Large intestine (tissue), 12 donors: ENCODE measurements at places on chromosomes 1 and 21. TPM values are rescaled to one million over a fixed set of nuclear protein-coding genes. Genes with fewer than 3 reads are reported as not detected.

- H3K4me3 ChIP-seq: no peak overlapping the region
- H3K4me1 ChIP-seq: no peaks in the 10 kb centered on the region
- DNase-seq: no peak
- H3K36me3 ChIP-seq: no peaks in the 10 kb centered on the region
- H3K27me3 ChIP-seq: no peaks in the 10 kb centered on the region
Measured at GRCh38 chr21:44259082-44259705, 2.5 kb downstream of the DNMT3L start.

FOXJ3 gene
- polyA plus RNA-seq: 39.0 TPM

GRCh38 chr1:204475656-204476432 lies 18.8 kb downstream of the PIK3C2B start:
- peaks cover 12% of the 10 kb centered on the region for H3K36me3 ChIP-seq
- H3K27ac ChIP-seq: no peak overlapping the region

- peak; percentile 98 for DNase-seq
- H3K4me1 ChIP-seq: peaks cover 40% of the 10 kb centered on the region
- H3K27me3 ChIP-seq: no peaks in the 10 kb centered on the region
- H3K36me3 ChIP-seq: no peaks in the 10 kb centered on the region
- no peak overlapping the region for H3K4me3 ChIP-seq
- H3K27ac ChIP-seq: peak overlapping the region; percentile 91
Measured at GRCh38 chr1:43522776-43523480, 7.8 kb upstream of the PTPRF start.

CYP4B1 gene
- polyA plus RNA-seq: 2.3 TPM

GRCh38 chr1:243849421-243850201 lies 432 bp downstream of the AKT3 start:
- H3K27ac ChIP-seq: no peak overlapping the region
- H3K4me1 ChIP-seq: no peaks in the 10 kb centered on the region

DNA sequence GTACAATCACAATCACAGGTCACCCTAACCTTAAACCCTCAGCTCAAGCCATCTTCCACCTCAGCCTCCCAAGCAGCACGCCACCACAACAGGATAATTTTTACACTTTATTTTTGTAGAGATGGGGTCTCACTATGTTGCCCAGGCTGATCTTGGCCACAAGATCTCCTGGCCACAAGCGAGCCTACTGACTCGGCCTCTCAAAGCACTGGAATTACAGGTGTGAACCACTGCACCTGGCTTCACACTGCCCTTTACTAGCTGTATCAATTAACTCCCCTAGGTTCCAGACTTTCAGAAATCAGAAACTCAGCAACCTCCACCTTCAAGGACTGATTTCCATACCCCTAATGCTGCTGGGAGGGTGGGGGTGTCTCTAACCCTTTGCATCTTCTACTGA lies 37.0 kb downstream of the NUP133 start:
- no peak for DNase-seq
- H3K4me1 ChIP-seq: no peaks in the 10 kb centered on the region

GRCh38 chr21:42618707-42619102 lies 34.7 kb upstream of the PDE9A start:
- H3K4me3 ChIP-seq: no peak overlapping the region
- peaks cover 9% of the 10 kb centered on the region for H3K4me1 ChIP-seq
- no peak overlapping the region for H3K27ac ChIP-seq

GRCh38 chr1:51560034-51560433 lies 41.0 kb upstream of the EPS15 start:
- no peak overlapping the region for H3K4me3 ChIP-seq
- DNase-seq: no peak
- H3K36me3 ChIP-seq: no peaks in the 10 kb centered on the region
- peaks cover 13% of the 10 kb centered on the region for H3K4me1 ChIP-seq
- H3K27ac ChIP-seq: no peak overlapping the region

DNA sequence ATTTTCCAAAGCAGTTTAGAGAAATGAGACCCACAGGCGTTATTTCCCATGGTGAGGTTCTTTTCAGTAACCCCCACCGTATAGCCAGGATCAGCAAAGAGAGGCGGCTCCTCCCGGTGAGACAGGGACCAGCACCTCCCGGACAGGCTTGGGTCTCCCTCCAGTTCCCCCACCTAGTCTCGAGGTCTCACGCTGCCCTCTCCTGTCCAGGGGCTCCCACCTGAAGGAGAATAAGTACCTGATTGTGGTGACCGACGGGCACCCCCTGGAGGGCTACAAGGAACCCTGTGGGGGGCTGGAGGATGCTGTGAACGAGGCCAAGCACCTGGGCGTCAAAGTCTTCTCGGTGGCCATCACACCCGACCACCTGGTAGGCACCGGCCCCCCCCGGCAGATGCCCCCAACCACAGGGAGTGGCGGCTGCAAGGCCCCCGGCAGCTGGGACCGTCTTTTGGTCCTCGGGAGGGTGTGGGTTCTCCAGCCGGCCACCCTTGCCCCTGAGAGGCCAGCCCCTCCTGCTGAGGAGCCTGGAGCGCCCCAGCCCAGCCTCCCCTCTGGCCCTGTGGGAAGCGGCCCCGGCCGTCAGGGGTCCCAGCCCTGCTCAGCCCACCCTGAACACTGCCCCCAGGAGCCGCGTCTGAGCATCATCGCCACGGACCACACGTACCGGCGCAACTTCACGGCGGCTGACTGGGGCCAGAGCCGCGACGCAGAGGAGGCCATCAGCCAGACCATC lies 4.9 kb downstream of the COL6A1 start:
- H3K4me3 ChIP-seq: no peak overlapping the region
- H3K27me3 ChIP-seq: peaks cover 2% of the 10 kb centered on the region
- no peak overlapping the region for H3K27ac ChIP-seq
